ENCODE measurements at places on chromosomes 1 and 21. TPM values are rescaled to one million over a fixed set of nuclear protein-coding genes. Genes with fewer than 3 reads are reported as not detected.

Gene LCE2B
- total RNA-seq: not detected

Gene SIM2
- total RNA-seq: 14.4 TPM

Gene LRRC53
- not detected for total RNA-seq

Gene FCRL6
- not detected for total RNA-seq

Gene TENT5C
- total RNA-seq: 0.09 TPM

Gene UBL4B
- total RNA-seq: not detected

Gene CFAP45
- 1.5 TPM for total RNA-seq

Gene DFFB
- total RNA-seq: 4.1 TPM

Gene FCRL2
- not detected for total RNA-seq

Gene FCMR
- 4.4 TPM for total RNA-seq

Gene CAMK2N1
- total RNA-seq: 33.9 TPM
